ENCODE measurements at places on chromosomes 7 and 10.

- no peak for DNase-seq
These were observed 98.9 kb downstream of the KAT6B start for GRCh38 chr10:74925291-74925690.

GRCh38 chr7:25552998-25553397 is 324.7 kb upstream of the NPVF start:
- no peak for DNase-seq

DNA sequence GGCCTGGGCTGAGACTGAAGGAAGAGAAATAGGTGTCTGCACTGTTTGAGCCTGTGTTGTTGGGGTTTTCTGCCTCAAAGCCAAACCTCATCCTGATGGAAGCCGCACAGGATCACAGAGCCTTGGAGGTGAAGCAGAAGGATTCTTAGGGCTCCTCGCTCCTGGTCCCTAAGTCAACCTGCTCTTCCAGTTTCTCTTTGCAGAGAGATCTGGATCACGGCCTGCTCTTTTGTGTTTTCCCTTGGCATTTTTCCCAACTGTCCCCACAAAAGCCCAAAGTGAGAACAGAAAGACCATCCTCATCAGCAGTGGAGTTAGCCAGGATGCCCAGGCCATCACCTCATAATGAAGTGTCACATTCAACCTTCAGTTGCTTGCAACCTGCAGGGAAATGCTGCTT is 20.3 kb upstream of the PPIA start:
- DNase-seq: no peak

DNA sequence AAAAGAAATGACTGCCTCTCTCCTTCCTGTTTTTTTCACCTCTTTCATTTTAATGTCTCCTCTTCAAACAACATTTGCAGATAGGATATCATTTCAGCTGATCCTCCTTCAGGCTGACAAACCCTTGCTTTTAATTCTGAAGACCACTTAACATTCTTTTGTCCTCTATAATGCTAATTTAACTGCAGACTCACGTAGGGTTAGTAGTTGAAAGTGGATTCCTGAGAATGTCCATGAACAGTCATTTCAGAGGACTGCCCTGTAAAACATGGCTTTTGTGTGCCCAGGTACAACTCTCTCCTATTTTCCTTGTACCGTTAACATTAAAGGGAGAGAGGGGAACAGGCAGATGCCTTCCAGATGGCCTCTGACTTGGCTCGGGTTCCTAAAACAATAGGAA is 524.4 kb downstream of the SDK1 start:
- no peak for DNase-seq

- DNase-seq: peak; percentile 74
These were observed at the start of gene GJC3 for GRCh38 chr7:99928994-99929729. Gene GJC3, minus strand, starts transcription at chr7:99929620. Its CDS starts 0 bp downstream, at chr7:99929620.

- DNase-seq: no peak
These were observed 405.5 kb upstream of the CELF2 start for GRCh38 chr10:10612151-10612550.

GRCh38 chr7:571718-572415 is 52.2 kb upstream of the PDGFA start:
- DNase-seq: no peak

GRCh38 chr10:129371541-129371940 is 95.5 kb upstream of the MGMT start:
- DNase-seq: no peak

- no peak for DNase-seq
These were observed 411.6 kb downstream of the GFRA1 start for GRCh38 chr10:115861455-115861854.

DNA sequence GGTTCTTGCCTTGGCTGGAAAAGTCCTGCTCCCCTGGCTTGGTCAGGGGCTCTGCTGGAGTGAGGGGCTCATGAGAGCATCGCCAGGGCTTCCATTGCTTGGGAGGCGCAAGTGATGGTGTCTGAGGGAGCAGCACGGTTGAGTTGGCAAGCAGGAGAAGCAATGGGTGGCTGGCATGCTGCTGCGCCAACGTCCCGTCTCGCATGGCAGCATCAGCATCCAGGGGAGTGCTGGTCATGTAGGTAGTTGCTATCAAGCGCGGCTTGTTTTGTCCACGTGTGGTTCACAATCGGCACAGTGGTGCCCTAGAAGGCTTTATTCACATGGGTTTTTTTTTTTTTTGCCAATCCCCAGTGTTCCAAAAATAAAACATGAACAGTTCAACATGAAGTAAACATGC is 3.8 kb downstream of the PYROXD2 start:
- no peak for DNase-seq

DNA sequence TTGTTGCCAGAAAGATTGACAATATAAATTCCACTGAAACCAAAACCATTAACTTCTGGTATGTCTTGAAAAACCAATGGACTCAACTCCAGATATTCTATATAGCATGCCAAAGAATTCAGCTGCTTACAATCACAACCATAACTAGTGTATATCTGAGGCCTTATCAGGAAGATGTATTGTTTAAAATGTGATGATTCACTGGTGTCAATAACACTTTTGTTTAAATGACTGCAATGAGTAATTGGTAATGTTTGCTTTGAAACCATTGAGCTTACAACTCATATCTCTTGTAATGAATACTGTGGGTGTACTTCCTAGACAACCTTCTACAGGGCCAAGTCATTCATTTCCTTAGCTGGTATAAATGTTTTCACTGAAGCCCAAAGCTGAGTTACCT is 727.9 kb upstream of the KCND2 start:
- DNase-seq: no peak

- DNase-seq: no peak
These were observed 431.2 kb downstream of the PLXDC2 start for GRCh38 chr10:20247454-20247853.

DNA sequence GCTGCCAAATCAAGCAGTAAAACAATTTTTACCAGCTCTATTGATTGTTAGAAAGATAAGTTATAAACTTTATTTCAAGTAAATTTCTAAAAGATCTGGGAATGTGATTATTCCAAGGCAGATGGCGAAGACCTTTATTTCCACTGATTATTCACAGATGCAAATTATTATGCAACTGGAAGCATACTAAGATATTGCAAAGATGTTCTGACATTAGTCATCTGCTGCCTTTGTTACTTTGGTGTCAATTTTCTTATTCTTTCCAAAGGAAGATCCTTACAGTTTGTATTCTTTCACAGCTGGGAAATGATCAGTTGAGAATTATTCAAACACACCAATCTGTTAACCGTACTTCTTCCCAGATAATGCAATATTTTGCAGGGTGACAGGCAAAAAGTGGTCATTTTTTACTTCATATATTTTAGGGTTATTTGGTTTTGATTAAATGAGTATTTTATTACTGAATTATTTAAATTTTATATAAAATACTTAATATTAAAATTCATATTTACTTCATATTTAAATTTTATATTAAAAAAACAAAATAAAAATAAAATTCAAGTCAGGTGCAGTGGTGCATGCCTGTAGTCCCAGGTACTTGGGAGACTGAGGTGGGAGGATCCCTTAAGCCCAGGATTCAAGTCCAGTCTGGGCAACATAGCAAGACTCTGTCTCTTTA is 171.3 kb downstream of the FZD1 start:
- DNase-seq: no peak

DNA sequence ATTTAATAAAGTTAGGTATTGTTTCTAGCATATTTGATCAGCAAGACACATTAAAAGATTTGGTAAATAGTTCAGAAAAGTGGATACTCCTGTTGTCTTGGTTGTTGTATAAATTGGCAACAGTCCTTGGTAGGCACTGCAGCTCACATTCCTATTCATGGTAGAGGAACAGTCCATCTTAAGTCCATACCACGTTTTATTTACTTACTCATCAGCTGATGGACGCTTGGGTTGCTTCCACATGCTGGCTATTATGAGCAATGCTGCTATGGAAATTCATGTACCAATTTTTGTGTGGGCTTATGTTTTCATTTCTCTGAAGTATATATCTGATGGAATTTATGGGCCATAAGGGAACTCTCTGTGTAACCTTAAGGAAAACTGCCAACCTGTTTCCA is 43.3 kb downstream of the C10orf120 start:
- DNase-seq: no peak

DNA sequence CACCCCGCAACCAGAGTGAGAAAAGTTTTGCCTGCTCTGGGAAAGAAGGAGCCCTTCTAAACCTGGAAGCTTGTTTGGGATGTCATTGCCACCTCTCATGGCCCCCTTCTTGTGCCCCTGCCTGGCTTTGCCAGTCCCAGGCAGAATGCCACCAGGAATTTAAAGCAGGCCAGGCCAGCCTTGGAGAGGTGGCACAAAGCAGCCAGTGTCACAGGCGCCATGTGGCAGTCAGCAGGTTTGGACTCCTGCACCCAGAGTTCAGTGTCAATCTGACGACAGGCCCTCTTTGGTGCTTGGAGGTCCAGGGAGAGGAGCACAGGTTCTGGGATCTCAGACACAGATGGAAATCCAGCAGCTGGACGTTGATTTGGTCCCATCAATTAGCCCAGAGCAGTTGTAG is 12.7 kb downstream of the HK1 start:
- no peak for DNase-seq

DNA sequence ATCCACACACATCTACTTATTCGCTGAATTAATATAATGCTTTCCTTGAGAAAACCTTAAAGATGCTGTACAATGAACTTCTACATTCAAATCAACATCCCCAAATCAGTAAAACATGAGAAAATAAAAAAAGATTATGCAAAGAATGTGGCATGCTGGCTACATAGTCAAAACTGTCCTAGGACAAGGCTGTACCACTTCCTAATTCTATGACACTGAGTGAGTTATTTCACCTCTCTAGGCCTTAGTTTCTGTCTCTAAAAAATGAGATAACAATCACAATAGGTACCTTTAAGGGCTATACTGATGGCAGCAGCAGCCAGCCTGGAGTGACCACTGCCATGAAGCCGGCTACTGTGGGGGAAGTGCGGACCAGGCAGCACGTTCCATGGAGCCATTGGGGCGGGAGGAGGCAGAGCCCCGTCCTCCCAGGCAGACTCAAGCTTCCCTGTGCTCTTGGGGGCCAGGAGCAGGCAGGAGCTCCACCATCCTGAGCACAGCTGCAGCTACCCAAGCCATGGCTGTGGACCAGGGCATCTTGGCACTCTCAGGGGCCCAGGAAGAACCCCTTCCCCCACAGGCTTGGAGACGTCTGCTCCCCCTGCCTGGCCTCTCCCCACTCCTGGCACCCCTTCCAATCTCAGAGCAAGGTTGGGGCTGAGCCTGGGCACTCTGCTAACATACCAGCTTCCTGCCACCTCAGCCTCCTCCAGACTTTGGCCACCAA is 110.2 kb downstream of the ELAPOR2 start:
- DNase-seq: no peak

DNA sequence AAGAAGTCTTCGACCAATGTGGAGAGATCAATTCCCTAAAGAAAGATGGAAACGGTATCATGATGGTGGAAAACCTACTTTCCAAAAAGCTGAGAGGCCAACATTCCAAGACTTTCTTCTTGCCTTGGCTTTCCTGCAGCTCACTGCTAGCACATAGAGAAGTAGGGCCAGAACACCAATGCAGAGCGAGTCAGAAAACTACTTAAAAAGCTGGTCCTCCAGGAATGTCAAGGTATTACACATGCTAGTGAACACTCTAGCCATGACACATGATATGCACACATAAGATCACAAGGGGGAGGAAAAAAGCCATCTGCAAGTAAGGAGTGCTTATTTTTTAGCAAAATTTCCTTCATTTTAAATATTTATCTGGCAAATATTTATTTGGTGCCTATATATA is 22.7 kb downstream of the GPAM start:
- no peak for DNase-seq

- DNase-seq: no peak
These were observed 4.3 kb upstream of the CHCHD2 start for GRCh38 chr7:56110611-56111010.

GRCh38 chr10:115065801-115066200 is 27.4 kb upstream of the ATRNL1 start:
- DNase-seq: no peak

- no peak for DNase-seq
These were observed 846 bp downstream of the DNAJC1 start for GRCh38 chr10:22002591-22003176.

GRCh38 chr10:130745251-130745650 is 566.3 kb downstream of the TCERG1L start:
- no peak for DNase-seq

GRCh38 chr10:14385596-14386593 is 55.2 kb upstream of the FRMD4A start:
- DNase-seq: no peak

GRCh38 chr10:58512491-58513187 is at the start of gene BICC1:
Gene BICC1, plus strand, starts transcription at chr10:58512872. Its CDS starts 272 bp downstream, at chr10:58513144.
- DNase-seq: peak; percentile 96

DNA sequence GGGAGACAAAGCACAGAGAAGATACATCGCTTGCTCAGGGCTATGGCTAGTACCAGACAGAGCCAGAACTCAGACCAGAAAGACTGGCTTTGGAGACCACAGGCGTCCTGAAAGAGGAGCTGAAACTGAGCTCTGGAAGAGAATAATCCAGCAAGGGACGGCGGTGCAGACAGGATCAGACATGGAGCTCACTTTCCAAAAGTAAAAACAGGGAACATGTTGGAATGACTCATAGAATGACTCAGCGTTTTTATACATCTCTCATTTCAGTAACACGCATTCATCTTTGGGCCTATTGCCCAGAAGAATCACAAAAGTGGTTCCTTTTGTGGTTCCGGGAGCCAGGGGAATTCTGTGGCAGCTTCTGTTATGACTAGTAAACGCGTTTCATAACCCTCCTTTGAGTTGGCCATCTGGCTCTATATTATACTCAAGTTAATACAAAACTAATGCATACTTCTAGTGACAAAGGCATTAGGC is 37.2 kb downstream of the PLEKHS1 start:
- DNase-seq: no peak

GRCh38 chr7:31705377-31705776 is 18.4 kb downstream of the PPP1R17 start:
- no peak for DNase-seq

- no peak for DNase-seq
These were observed 416.6 kb downstream of the PHTF2 start for GRCh38 chr7:78215199-78215598.

DNA sequence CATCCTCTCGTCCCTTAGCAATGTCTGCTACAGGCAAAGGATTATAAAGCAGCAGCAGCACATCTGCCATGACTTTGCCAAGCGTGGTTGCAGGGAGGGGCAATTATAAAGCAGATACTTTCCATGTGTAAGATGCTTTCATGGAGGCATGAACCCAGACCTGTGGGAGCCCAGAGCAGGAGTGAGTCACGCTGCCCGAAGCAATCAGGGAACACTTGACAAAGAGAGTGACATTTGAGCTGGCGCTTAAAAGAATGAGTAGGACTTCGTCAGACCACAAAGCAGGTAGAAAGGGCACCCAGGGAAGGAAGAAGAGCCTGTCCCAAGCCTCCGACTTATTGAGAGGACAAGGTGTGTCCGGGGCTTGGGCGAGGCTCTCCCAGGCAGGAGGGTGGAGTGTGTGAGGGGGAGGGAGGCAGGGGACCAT is 147.2 kb downstream of the MYOF start:
- no peak for DNase-seq

- DNase-seq: no peak
These were observed 144.8 kb downstream of the MYOF start for GRCh38 chr10:93337309-93337721.

DNA sequence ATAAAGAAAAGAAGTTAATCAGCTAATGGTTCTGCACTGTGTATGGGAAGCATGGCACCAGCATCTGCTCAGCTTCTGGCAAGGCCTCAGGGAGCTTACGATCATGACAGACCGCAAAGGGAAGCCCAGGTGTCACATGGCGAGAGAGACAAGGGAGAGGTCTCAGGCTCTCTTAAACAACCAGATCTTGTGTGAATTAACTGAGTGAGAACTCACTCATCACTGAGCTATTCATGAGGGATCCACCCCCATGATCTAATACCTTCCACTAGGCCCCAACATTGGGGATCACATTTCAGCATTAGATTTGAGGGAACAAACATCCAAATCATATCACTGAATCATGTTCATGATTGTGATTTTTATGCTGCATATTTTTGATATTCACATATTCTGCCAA is 5.8 kb downstream of the USP54 start:
- DNase-seq: no peak

Measured in D341Med (cell line).